ENCODE measurements at places on chromosomes 11 and 22.
A peak's percentile ranks its signal among the peaks of the same experiment; 100 is the strongest.

DNA sequence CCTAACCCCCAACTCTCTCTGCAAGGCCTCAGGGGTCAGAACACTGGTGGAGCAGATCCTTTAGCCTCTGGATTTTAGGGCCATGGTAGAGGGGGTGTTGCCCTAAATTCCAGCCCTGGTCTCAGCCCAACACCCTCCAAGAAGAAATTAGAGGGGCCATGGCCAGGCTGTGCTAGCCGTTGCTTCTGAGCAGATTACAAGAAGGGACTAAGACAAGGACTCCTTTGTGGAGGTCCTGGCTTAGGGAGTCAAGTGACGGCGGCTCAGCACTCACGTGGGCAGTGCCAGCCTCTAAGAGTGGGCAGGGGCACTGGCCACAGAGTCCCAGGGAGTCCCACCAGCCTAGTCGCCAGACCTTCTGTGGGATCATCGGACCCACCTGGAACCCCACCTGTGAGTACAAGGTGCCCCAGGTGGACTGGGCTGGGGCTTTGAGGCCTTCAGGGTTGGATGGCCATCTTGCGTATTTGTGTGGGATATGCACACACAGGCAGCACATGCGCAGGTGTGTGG, at the start of gene BEST1:
Gene BEST1 (plus strand): TSS at position 317 of the 513 bp plus-strand sequence. CDS start 1,456 bp downstream, outside the sequence.
- no peak for DNase-seq

DNA sequence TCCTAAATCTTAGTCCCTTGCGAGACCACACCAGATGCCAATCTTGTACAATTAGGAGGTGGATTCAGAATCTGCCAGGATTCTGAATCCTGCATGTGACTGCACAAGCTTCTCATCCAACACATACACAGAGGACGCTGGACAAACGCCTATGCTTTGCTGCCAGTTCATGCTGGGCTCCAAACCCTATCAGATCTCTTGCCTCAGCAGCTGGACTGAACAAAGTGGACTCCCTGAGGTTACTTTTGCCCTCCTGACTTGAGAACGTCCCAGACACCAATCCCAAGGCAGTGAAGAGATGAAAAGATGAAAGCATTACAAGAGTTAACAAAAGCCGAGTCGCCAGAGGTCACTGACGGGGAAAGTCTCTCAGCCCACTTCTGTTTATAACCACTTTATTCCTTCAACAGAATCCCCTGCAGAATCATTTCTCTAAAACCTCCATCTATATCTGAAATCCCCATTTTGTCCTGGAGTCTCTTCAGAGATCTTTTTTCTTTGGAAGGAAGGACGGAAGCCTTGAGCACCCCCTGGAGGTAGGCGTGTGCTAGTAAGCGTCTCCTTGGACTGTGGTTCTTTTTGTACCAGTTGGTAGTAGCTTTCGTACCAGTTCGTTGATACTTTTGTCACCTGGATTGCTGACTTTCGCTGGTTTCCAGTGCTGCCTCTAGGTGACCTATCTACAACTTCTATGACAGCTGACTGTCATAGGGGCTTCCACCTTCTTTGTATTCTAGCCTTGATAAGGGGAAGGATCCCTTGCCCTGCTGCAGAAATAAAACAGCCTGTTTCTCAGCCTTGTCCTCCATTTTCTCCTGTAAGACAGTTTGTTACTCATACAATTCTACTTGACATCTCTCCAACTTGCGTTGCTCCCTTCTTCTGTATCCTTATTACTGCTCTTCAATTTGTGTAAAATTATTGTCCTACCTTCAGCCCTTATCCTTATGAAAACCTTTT, 26.1 kb upstream of the EED start:
- peak; percentile 72 for DNase-seq

DNA sequence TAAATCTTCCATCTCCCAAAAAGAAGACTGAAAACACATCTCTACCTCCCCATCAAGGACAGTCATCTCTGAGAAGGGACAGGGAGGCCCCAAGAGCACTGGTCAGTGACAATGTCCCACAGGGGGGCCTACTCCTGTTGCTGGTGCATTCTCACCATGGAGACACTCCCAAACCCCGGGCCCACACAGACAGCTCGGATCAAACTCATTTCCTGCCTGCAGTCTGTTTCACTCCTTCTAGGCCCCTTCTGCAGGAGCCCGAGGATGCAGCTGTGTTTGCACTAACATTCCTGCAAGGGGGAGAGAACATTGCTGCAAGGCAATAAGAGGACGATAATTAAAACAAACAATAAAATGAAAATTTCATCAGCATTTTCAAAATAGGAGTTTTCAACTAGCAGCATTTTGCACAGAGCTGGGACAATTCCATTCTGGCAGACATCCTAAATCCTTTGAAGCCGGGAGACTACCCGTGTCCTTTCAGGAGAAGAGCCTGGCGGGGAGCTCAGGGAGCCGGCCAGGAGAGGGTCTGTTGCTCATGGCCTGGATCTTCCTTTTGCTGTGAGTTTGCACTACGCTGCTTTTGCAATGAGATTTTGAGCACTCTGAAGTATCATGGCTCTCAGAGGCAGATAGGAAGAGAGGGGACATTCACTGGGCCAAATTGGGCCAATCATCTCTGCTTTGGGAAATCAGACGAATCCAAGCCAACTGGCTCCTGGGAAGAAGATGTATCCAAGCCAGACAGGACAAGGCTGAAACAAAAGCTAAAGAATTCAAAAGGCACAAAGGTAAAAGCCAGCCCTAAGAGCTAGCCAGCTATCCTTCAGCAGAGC, 33.2 kb downstream of the SPATA19 start:
- DNase-seq = no peak

DNA sequence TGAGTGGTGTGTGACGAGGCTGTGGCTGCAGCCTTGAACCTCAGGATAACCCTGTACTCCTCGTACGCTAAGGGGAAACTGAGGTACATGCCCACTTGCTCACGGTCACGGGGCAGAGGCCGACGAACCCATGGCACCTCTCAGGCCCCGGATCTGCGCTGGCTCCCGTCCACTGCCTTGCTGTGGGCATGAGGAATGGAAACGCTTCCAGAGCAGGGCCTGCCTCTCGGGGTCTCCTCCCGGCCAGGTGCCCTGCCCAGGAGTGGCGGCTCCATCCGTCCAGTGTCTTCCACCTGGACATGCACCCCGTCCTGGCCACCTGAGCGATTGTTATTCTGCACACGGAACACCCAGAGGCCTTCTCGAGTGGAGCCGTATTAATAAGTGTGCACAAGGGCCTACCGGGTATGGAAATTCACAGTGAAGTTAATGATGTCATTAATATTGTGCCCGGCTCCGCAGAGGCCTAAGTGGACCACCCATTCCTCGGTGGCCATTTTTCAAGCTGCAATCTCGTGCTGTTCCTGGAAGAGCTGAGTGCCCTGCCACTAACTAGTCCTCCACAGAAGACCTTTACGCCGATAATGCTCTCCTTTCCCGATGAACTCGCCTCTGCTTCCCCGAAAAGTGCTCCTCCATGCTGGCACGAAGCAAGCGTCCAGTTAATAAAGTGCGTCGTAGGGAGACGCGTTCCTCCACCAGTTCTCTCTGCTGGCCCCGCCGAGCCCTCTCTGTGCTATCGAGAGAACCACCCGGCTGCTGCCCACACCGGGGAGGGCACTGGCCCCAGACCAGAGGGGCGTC, 927.9 kb downstream of the BRD1 start:
- DNase-seq = no peak

- peak; percentile 91 for DNase-seq
These were observed 66.3 kb upstream of the PRDM11 start for GRCh38 chr11:45079943-45080719.

- DNase-seq = no peak
These were observed 20.8 kb upstream of the CLNS1A start for GRCh38 chr11:77658213-77659013.

All from NCI-H524 (cell line).